Urothelium cell line (cell line): ENCODE measurements at places on chromosomes 7 and 10.

DNA sequence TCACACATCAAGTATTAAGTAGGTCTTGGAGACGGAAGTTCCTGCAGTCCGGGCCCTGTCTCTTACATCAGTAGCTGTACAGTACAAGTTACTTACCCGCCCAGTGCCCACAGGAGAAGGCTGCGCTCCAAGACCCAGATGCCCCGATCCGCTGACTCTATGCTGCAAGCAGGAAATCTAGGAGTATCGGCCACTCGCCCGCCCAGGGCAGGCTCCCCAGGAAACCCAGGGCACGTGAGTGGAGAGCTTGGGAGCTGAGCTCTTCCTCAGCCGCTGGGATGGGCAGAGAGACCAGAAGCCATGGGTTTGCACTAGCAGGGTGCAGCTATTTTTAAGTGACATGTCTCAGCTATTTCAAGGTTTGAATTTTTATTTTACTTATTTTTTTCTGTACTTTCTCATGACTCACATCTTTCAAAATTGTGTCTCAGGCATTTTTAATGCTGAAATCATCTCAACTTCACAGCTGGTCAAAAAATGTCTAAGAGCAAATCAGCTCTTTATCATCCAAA, 1.9 kb upstream of the GPER1 start:
- DNase-seq, result no peak

GRCh38 chr10:129785536-129785981, 178.5 kb downstream of the EBF3 start:
- no peak for DNase-seq

DNA sequence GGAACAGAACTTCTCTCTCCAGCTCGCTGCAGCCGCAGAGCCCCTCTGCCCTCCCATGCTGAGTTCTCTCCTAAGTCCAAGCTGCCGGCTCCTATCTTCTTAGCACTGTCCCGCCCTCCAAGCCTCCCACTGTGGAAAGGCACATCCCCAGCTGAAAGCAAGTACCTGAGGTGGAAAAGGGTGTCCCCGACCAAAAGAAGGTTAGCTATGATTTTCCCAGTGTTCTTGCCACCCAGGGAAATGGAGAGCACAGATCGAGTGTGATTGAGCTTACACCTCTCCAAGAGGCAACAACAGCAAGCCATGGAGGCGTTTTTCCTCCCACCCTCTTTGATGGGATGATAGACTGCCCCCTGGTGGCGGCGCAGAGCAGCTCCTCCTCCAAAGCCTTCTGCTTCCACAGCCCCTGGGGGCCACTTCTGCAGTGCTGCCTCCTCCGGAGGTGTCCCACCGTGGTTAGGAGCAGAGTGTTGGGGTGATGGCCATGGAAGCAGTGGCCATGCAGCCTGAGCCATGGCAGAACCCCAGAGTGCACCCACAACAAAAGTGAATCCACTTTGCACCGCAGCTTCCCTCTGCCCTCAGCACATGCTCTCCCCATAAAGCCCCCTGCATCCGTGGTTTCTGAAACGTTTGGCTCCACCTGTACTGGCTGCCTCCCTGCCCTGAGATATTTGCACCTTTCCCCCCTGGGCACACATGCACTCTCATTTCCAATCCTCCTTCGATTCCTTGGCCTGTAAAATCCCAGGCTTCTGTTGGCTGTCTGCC, 143.1 kb upstream of the STK17A start:
- DNase-seq, result peak; percentile 84

DNA sequence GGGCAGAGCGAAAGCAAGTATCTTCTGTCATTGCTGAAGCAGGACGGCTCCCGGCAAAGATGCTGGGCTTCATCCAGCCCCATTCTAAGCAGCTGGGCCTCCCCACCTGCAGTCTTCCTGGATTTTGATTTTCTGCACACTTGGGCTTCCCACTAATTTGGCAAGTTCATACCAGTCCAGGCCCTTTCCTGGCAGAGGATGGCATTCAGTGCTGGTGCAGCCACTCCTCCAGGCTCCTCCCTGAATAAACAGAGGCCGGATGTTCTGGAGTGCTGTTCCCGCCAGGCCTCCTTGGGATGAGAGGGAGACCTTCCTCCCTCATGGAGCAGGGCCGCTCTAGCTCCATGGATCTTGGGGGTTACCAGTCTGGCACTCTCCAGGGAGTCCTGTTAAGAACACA, 3.4 kb downstream of the BAG3 start:
- no peak for DNase-seq

- no peak for DNase-seq
These were observed 13.3 kb upstream of the EXOC6 start for GRCh38 chr10:92834986-92835385.

DNA sequence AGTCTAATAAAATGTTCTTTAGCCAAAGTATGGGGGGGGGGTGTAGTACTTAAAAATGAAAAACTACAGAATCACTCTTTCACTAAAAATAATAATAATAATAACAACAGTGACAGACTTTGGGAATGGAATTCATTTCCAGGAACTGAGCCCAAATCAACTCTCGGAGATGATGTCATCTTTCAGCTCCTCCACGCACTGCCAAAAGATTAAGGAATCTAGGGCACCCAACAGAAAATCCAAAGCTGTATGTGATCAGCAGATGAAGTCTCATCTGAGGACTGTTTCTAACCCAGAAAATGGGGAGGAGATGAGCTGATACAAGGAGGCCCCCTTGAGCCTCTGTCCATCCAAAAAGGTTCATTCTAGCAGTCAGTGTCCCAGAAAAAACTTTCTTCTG, 54.5 kb downstream of the GRB10 start:
- no peak for DNase-seq
